ENCODE measurements at places on chromosomes 4 and X.

DNA sequence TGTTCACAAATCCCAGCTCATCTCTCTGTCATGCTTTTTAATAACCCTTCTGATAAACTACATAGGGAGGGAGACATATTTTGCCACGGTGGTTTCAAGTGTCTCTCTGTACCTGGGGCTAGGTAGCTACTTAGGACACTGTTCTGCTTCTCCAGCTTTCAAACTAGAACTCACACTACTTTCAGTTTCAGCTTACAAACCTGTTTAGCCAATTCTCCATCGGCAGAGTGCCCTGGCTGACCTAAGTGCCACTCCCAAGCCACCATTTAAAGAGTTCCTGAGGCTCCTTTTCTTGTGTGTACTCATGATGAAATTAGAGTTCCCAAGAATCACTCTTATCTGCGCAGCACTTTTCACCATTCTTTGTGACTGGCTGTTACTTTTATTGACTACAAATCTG, 899.2 kb downstream of the FAT4 start:
- DNase-seq = no peak

DNA sequence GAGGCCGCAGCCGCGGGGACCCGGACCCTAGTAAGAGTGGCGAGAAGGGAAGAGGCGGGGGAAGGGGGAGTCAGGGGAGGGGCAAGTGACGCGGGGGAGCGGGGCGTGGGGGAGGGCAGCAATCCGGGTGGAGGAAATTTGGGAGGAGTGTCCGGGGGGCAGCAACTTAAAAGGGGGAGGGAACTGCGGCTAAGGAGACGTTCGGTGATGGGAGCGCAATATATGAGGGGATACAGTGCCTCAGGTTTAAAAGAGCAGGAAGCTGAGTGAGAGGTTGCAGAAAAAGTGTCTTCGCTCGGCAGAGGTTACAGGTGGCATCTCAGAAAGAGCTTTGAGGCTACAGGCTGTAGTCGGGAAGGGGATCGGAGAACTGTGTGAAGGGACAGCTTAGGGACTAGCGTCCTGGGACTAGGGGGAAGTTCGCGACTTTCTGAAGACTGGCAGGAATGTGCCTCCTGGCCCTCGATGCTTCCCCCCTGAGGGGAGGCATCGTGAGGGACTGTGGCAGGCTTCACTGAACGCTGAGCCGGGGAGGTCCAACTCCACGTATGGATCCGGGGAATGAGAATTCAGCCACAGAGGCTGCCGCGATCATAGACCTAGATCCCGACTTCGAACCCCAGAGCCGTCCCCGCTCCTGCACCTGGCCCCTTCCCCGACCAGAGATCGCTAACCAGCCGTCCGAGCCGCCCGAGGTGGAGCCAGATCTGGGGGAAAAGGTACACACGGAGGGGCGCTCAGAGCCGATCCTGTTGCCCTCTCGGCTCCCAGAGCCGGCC, 519 bp downstream of the FOXO4 start:
- no peak for DNase-seq

GRCh38 chr4:27005905-27006590, 145.4 kb downstream of the STIM2 start:
- DNase-seq = no peak

DNA sequence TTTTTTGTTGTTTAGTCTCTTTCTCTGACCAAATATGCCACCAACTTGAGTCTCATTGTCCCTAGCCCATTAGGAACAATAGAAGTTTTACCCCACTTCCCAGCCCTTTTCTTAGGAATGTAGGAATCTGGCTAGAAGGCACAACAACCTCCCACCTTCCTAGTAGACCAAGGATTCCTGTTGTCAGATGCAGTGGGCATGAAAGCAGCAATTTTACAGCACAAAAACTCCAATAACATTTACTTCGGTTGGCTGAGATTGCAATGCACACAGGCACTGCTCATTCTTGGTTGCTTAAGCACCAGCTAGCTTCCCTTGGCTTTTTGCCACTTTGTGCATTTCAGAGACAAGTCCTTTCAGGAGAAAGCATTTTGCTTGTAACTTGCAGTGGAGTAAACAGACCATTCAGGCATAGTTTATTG, 312.8 kb downstream of the TENM3 start:
- DNase-seq = no peak

GRCh38 chr4:117660668-117661067, 373.6 kb upstream of the NDST3 start:
- DNase-seq = no peak

DNA sequence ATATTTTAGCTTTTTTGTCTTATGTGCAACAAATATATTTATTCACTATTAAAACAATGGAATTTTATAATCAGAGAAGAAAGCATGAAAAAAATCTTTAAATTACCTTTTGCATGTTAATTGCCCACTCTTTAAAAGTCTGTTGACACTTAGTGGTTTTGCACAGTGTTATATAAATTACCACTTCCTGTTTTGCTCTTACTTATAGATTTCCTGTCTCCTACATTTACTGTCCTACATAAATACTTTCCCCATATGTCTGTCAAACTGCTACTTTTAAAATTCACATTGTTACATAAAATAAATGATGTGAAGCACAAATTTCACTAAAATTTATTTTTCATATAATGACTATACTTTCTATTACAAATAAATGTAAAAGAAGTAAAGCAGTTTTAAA, 161.1 kb upstream of the NDST4 start:
- no peak for DNase-seq

DNA sequence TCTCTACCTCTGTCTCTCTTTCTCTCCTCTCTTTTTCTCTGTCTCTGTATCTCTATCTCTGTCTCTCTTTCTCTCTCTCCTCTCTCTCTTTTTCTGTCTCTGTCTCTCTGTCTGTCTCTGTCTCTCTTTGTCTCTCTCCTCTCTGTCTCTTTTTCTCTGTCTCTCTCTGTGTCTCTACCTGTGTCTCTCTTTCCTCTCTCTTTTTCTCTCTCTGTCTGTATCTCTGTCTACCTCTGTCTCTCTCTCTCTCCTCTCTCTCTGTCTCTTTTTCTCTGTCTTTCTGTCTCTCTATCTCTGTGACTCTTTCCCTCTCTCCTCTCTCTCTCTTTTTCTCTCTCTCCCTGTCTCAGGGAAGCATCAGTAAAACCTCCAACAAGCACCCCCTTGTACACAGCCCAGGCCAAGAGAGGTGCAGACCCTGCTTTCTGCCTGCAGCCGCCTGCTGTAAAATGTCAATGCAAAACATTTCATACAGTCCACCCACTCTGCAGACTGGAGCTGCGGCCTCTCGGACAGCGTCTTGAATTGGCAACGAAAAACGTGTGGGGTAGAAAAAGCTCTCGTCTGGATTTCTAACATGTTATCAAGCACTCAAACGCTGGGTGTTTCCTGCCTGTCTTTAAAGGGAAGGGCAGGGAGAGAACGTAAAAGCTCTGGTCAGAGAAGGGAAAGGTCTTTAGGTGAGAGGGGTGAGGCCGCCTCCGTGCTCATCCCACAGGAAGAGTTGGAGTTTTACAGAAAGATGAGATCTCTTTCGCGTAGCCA, 3.7 kb upstream of the SHOX start:
- no peak for DNase-seq

- DNase-seq = no peak
Observed at GRCh38 chrX:41553688-41554087, 106.5 kb downstream of the NYX start.

DNA sequence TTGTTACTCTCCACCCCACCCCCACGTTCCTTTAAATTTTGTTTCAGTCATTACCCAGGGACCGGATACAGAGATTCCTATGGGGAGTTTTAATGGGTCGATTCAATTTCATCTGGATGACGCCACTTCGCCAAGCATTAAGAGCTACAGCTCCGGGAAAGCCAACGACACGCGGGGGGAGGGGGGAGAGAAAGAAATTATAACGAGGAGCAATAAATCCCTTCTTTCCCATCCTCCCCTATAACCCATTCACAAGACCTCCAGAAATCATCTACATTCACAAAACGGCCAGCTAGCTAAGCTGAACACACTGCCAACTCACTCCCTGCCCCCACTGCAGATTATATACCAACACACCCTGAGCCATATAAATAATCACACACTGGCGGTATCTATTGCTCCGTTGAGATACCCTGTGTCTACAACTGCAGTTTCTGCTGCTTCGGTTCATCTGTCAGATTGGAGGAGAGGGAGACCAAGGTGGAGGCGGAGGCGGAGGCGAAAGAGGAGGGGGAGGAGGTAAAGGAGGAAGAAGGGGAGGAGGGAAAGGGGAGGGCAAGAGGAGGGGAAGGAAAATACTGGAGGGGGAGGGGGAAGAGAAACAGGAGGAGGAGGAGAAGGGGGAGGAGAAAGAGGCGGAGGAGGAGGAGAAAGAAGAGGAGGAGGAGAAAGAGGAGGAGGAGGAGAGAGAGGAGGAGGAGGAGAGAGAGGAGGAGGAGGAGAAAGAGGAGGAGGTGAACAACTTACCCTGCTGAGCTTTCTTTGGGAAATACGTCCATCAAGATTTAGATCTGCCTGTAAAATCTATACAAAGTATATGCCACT, 113.9 kb upstream of the VAMP7 start:
- DNase-seq = no peak

GRCh38 chr4:48205626-48206025, 64.0 kb downstream of the TEC start:
- no peak for DNase-seq

DNA sequence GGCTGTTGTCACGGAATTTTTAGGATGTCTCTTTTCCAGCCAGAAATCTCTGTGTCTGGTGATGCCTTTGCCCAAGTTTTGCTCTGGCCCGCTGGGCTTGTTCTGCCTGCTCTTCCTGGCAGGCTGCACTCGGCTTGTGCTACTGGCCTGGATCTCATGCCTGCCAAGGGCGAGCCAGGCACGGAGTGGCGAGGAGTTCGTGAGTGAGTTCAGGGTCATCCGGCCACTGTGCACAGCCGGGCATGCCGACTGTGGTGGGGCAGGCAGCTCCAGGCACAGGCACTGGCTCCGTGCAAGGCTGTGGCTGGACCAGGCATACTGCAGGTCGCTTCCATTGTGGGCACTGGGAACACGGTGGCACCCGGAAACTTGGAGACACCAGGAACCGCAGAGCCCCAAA, 129.1 kb downstream of the ARHGAP10 start:
- DNase-seq = no peak

GRCh38 chr4:120266602-120267001, 200.0 kb upstream of the MAD2L1 start:
- no peak for DNase-seq

DNA sequence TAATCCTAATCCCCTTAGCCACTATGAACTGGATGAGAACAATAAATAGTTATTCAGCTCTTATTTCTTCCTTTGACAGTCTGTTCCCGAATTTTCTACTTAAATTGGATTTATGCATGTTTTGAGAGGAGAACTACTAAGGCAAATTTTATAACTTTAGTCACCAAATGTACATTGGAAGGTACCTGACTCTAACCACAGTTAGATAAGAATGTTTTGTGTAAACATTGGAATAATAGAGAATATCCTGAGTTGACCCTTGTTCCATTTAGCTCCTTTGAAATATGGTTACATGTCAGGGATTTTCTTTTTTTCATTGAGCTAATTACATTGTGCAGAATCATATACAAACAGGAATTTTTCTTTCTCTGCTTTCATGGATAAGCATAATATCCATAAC, 202.6 kb downstream of the TLL1 start:
- DNase-seq = no peak

DNA sequence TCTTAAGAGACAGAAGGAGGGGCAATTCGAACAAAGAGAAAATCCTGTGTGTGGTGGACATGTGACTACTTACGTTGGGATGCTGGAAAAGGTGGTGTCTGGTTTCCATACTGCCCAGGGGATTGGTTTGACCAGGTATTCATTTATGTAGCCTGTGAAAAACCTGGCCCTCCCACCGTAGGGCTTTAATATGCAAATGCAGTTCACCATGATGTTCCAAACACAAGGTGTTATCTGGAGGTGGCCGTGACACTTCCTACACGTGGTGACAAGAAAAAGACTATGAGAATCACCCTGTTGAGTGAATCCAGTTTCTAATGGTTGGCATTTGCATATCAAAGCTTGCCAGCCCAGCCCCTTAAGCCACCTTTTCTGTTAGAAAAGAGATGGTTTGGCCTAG, 27.9 kb downstream of the UGT2B4 start:
- DNase-seq = no peak

DNA sequence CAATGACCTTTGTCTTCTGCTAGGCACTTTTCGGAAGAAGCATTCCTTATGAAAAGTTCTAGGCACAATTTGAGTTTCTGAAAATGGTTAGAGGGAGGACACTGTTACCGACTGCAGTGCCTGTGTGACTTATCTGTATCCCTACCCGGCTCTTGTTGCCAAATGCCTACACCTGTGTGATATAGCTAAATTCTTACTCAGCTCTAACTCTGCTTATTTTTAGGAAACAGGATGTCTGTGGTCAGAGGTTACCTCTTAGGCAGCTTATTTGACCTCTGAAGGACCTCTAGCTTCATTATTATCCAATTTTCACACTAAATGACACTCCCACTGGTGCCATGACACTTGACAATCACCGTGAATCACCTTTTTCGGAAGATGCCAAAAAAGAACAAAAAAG, 561.1 kb upstream of the SMIM31 start:
- no peak for DNase-seq

- DNase-seq = no peak
Observed at GRCh38 chr4:103244251-103244650, 46.1 kb upstream of the CENPE start.

GRCh38 chr4:47719576-47719975, 118.3 kb downstream of the CORIN start:
- no peak for DNase-seq

DNA sequence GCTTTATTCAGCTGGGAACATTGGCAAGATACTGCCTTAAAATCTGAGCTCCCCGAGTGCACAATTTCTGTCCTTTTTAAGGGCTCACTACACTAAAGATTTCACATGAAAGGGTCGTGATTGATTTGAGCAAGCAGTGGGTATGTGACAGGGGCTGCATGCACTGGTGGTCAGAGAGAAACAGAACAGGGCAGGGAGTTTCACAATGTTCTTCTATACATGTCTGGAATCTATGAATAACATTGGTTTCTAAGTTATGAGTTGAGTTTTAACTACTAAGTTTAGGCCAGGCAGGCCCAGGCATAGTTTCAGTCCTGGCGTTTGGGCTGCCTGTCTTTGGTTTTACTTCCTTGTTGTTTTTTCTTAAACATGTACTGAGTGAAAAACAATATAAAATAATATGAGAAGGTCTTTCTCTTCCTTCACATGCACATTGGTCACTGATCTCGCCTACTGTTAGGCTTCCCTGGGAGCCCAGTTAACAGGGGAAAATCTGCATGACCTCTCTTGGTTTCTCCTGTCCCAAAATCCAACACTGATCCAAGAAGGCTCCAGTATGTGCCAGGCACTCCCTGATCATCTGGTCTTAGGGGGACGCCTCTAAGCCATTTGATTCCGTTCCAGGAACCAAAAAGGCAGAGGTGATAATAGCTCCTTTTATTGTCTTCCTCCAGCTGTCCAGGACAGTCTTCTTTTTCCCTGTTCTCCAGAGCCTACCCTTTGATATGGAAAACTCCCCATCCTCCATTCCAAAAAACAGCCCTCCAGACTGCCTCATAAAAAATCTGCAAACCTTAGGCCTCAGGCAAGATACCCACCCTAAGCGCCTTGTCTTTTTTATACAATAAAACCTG, at the start of gene UGT2B17:
UGT2B17 (minus strand) TSS at position 51 of the 854 bp plus-strand sequence. CDS start 7,838 bp downstream, outside the sequence.
- no peak for DNase-seq

- DNase-seq = no peak
Observed at GRCh38 chr4:2964706-2965258, 1.4 kb downstream of the GRK4 start.
